ENCODE measurements at places on chromosomes 11 and 22.
A peak's percentile ranks its signal among the peaks of the same experiment; 100 is the strongest.

GRCh38 chr11:95443386-95443785, 212.4 kb upstream of the SESN3 start:
- DNase-seq, result no peak

- DNase-seq, result no peak
These were observed 6.7 kb downstream of the ASCC2 start for GRCh38 chr22:29831186-29831921.

DNA sequence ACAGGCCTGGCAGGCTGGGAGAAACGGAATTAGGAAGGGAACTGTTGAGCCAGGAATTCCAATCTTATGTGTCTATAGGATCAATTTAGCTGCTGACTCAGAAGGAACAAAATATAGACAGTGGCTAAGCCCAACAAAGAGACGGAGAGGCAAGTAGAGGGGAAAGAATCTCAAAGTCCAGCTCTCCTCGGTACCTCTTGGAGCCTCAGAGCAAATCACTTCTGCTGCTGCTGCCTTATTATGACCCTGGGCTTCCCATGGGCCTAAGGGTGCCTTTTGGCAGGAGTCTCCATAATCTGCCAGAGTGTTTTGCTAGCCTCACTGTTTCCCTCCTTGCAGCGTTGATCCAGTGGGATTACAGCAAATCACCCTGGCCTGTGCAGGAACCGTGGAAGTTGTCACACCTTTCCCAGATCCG, 31.7 kb downstream of the PAX6 start:
- DNase-seq, result no peak

- DNase-seq, result no peak
These were observed 191.4 kb downstream of the BUD13 start for GRCh38 chr11:116581349-116581748.

- no peak for DNase-seq
These were observed 471 bp downstream of the RNF185 start for GRCh38 chr22:31160328-31160978.

DNA sequence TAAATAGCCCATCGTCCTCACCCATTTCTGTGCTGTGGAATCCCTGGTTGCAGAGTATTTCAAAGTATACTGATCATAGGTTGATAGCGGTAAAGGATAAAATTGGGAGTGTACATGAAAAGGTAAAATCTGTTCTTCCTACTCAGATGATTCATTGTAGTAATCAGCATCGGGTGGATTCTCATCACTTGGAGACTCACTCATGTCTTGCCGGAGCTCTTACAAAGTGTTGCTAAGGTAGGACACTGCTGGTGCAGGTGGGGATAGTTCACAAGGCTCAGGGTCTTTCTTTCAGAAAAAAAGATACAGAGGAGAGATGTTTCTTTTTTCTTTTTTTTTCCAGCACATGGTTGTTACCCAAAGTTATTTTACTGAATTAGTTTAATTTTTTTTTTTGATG, 84.8 kb downstream of the MTNR1B start:
- DNase-seq, result no peak

DNA sequence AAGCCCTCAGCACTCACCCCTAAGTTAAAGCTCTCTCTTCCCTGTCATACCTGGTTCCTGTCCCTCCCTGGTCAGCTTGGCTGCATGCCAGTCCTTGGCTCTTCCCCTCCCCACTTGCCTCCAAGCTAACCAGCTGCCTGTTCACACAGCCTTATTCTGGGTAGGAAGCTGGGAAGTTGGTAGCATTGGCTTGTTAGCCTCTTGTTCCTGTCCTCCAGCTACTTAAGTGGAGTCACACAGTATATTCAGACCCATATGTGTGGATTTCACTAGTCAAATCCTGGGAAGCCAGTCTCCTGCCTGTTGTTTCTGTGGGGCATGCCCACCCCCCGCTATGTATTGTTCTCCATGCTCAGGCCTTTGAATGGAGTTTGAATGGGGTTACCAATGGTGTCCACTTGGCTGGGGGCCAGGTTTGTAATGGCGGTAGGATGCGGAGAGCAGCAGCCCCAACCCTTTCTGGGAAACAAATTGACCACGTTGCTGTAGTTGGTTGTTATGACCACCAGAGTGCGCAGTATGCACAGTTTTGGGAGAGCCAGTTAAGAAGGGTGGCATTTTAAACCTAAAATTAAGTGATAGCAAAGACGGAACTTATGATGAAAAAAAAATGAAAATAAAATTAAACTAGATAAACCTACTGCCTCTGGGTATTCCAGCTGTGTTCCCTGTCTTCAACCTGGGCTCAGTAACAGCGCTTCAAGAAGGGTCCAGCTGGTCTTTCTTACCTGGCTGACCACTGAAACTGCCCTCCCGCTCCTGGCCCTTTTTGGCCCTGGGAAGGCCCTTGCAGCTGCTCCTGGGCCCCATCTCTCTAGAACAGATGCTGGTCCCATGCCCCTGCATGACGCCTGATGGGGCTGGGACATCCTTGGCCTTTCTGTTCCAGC, 10.7 kb upstream of the RPS3 start:
- DNase-seq, result peak; percentile 34

GRCh38 chr11:11422411-11423128, 69.5 kb upstream of the CSNK2A3 start:
- no peak for DNase-seq

GRCh38 chr22:42769574-42770447, 49.1 kb upstream of the A4GALT start:
- no peak for DNase-seq

DNA sequence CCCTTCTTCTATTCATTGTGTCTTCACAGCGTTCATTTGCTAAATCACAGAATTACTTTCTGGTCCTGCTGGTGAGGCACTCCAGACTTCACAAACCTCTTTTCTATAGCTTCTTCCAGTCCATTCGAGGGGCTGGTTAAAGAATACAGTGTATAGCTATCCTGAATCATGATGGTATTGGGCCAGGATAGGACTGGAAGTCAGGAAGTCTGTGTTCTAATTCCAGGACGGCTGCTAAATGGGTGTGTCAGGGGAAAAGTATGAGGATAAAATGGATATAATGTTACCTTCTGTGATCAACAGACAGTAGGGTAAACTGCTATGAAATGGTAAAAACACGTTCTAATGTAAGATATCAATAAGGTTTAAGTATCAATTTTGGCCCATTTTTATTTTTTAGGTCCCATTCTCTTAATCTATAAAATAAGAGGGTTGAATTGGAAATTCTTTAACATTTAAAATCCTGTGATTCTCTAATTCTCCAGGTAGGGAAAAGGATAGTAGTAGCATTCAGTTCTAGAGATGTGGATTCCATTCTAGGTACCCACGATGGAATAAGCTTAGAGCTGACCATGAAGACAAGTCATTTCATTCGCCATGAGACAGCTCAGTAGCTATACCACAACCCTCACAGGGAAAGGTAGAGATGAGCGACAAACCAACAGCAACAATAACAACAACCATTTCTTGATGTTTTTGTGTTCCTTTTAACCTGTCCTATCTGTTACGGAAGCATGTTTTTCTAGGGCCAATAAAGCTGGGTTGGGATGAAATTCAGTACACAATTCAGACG, 96.1 kb downstream of the SLC1A2 start:
- no peak for DNase-seq

DNA sequence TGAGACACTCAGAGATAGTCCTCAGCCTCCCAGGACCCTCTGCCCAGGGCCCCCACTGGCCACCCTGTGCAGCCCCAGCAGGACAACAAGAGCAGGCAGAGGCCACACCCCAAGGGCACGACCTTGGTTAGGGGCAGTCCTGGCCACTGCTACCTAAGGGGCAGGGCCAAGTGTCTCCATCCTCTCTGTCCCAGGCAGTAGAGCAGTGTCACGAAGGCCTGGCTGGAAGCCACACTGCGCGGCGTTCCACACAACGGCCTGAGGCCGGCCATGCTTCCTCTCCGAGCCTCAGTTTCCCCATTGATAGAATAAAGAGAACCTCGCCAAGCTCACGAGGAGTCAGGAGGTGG, 1074.3 kb downstream of the BRD1 start:
- no peak for DNase-seq

DNA sequence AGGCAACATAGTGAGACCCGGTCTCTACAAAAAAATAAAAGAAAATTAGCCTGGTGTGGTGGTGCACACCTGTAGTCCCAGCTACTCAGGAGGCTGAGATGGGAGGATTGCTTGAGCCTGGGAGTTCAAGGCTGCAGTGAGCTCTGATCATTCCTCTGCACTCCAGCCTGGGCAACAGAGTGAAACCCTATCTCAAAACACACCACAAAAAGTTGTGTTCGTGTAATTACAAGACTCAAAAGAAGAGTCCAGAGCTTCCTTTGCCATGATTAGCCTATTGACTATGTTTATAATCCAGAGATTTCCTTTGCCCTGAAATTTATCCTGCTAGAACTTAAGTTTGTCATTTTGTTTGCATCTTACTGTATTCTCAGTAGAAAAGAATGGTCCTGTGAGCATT, 21.0 kb downstream of the SGSM3 start:
- DNase-seq, result no peak

GRCh38 chr11:69834251-69834650, 15.0 kb upstream of the FGF3 start:
- DNase-seq, result no peak

GRCh38 chr22:32142600-32142999, 16.5 kb downstream of the C22orf42 start:
- no peak for DNase-seq

- DNase-seq, result no peak
These were observed 10.5 kb upstream of the ARHGAP32 start for GRCh38 chr11:129202646-129203045.

- DNase-seq, result no peak
These were observed 4.4 kb downstream of the TRMU start for GRCh38 chr22:46339956-46340355.

DNA sequence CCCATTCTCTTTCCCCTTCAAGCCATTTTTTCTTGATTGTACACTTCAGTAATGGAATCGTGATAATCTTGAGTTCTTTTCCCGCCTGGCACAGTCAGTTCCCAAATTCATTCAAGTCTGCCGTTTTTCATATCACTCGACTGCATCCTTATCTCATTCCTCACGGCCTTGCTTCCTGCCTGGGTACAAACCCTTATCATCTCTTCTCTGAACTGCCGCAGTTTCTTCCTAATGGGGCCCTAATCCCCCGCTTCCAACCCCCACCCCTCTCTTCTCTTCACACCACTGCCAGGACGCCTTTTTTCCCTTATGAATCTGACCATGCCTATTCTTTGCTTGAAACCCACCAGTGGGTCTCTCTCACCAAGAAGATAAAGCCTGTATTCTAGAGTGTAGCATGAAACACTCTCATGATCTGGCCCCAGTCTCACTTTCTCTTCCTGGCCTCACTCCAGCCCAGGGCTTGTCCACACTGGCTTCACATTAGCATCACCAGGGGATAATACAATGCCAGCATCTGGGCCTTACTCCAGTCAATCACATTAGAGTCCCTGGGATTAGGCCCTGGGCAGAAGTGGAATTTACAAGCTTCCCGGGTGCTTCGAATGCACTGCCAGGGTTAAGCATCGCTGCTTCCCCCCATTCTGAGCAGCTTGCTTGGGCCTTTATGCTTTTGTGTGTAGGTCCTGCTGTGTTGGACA, 102.1 kb downstream of the FBXO7 start:
- DNase-seq, result no peak

DNA sequence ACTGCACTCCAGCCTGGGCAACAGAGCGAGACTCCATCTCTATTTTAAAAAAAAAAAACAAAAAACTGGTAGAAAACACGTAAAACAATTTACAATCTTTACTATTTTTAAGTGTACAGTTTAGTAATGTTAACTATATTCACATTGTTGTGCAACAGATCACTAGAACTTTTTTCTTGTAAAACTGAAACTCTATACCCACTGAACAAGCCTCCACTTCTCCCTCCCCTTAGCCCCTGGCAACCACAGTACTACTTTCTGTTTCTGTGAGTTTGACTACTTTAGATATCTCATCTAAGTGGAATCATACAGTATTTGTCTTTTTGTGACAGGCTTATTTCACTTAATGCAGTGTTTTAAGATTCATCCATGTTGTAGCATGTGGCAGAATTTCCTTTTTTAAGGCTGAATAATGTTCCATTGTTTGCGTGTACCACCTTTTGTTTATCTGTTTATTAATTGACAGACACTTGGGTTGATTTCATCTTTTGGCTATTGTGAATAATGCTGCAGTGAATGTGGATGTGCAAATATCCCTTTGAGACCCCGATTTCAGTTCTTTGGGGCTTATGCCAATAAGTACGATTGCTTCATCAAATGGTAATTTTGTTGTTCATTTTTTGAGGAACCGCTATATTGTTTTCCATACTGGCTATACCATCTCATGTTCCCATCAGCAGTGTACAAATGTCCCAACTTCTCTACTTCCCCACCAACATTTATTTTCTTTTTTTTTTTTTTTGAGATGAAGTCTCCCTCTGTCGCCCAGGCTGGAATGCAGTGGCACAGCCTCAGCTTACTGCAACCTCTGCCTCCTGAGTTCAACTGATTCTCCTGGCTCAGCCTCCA, 11.0 kb downstream of the DDB2 start:
- no peak for DNase-seq

DNA sequence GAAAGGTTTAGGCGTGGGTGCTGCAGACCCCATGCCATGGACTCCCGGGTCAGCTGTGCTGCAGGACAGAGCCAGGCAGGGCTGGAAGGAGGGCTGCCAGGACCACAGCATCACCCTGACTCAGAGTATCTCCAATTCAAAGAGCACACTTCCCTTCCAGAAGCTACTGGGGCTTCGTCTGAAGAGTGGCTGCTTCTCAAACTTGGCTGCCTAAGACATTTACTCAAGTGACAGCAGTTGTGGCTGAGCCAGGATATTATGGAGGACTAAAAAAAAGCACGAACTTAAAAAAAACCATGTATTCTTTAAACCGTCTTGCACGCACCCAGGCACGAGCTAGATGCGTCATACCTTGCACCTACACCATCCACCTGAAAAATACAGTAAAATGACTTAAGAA, 13.0 kb upstream of the BID start:
- DNase-seq, result no peak

DNA sequence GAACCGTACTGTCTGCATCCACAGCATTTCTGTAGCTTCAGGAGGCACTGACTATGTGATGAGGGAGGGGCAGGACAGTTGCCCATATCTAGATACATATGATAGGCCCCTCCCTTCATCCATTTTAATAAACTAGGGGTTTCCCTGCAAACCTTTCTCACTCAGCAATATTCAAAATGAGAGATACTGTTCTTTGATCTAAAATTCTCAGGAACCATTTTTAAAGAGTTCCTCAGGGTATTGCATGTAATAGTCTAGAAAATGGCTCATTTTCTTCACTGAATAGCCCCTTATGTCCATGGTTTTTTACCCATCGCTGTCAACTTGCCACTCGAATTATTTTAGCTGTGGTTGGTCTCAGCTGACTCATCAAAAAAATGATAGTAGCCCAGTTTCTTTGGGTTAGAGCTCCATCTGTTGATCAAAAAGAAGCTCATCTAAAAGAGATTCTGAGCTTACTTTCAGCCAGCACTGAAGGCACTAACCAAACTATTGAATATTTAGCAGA, 37.0 kb upstream of the DNAJB7 start:
- DNase-seq, result no peak

All from activated T-helper 1 cell treated with anti-CD3 and anti-CD28 coated beads, Interleukin-2, amount 50 U/mL, for 16 hours (primary cell).